ENCODE measurements at places on chromosomes 7 and 10. TPM values are rescaled to one million over a fixed set of nuclear protein-coding genes. Genes with fewer than 3 reads are reported as not detected.

Gene CDCA7L
- total RNA-seq: 10.4 TPM

Gene MKI67
- 5.1 TPM for total RNA-seq

Gene GIMAP1
- total RNA-seq: 0.81 TPM

Gene HPSE2
- not detected for total RNA-seq

Gene STOX1
- total RNA-seq: not detected

Gene PTPN20
- not detected for total RNA-seq

Gene DKK1
- 229 TPM for total RNA-seq

Gene STEAP4
- 2.0 TPM for total RNA-seq

Gene SPDYE9
- total RNA-seq: not detected

Gene OR2A12
- not detected for total RNA-seq

Gene NPM3
- 62.8 TPM for total RNA-seq

Gene SLC13A1
- not detected for total RNA-seq

Gene HECW1
- total RNA-seq: not detected
